ENCODE measurements at places on chromosomes 7 and 10.

DNA sequence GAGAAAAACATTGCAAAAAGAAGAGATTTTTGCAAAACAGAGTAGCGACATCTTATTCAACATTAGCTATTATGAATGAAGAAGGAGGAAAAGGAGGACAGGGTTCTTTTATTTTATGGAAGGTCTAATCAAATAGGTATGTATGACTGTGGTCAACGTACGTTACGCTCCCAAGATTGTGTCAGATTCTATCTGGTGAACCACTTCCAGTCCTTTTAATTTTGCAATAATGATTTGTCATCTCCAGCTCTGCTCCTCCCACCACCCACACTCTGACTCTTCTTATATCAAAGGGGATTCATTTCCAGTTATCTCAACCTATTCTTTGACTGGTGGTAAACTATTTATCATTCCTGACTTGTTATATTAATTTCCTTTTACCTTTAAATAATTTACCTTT is 259.9 kb downstream of the CACNA2D1 start:
- DNase-seq, result no peak
- no peaks in the 10 kb centered on the region for H3K4me1 ChIP-seq
- H3K36me3 ChIP-seq, result no peaks in the 10 kb centered on the region
- H3K27me3 ChIP-seq, result no peaks in the 10 kb centered on the region

DNA sequence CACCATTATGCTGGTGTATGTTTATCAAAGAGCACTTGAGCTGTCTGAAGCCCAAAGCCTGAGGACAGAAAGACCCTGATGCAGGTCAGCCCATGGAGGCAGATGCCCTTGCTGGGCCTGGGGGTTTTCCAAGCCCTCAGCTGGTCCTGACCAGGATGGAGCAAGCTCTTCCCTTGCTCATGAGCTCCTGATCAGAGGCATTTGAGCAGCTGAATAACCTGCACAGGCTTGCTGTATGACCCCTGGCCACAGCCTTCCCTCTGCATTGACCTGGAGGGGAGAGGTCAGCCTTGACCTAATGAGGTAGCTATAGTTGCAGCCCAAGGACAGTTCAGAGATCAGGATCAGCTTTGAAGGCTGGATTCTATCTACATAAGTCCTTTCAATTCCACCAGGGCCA is 13.0 kb downstream of the AQP1 start:
- peaks cover 24% of the 10 kb centered on the region for H3K36me3 ChIP-seq
- no peak overlapping the region for H3K4me3 ChIP-seq
- H3K27ac ChIP-seq, result no peak overlapping the region
- no peaks in the 10 kb centered on the region for H3K27me3 ChIP-seq

GRCh38 chr7:75638594-75639070 is 100.1 kb downstream of the HIP1 start:
- H3K4me3 ChIP-seq, result peak overlapping the region; percentile 60
- H3K27me3 ChIP-seq, result no peaks in the 10 kb centered on the region
- DNase-seq, result peak; percentile 64
- peak overlapping the region; percentile 38 for H3K27ac ChIP-seq

DNA sequence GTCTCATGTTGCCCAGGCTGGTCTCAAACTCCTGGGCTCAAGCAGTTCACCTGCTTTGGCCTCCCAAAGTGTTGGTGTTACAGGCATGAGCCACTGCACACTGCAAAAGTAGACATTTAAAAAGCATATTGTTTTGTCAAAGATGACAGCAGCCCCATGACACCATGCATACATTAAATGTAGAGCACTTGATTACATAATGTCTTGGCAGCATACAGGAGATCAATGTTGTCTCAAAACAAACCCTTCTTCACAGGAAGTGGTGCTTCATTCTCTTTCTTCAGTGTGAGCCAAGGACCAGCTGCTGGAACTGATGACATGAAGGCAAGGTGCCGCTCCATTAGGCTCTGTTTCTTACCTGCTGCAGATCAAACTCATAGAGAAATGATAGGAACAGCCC is 218.4 kb downstream of the KLF6 start:
- DNase-seq, result no peak
- H3K27ac ChIP-seq, result no peak overlapping the region
- H3K36me3 ChIP-seq, result no peaks in the 10 kb centered on the region

DNA sequence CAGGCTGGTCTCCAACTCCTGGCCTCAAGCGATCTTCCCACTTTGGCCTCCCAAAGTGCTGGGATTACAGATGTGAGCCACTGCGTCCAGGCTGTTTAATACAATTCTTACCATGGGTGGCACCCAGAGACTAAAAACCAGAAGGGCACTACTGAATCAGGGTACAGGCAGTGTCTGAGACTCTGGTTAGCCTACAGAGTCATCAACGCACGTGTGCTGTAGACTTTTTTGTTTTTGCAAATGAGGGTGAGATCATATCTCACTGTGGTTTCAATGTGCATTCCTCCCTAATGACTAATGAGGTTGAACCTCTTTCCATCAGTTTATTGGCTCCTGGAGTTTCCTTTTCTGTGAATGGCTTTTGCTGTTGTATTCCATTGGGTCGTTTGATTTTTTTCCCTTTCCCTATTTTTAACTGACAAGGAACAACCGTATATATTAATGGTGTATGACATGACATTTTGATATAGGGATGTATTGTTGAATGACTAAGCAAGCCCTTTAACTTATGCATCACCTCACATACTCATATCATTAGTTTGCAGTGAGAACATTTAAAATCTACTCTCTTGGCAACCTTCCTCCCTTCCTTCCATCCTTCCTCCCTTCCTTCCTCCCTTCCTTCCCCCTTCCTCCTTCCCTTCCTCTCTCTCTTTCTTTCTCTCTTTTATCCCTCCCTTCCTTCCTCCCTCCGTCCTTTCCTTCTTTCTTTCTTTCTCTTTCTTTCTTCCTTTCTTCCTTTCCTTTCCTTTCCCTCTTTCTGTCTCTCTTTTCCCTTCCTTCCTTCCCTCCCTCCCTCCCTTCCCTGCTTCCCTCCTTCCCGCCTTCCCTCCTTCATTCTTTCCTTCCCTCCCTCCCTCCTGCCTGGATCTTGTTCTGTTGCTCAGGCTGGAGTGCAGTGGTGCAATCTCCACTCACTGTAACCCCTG is 9.3 kb upstream of the TMEM270 start:
- no peak overlapping the region for H3K27ac ChIP-seq
- peaks cover 17% of the 10 kb centered on the region for H3K4me1 ChIP-seq
- no peak for DNase-seq
- H3K27me3 ChIP-seq, result no peaks in the 10 kb centered on the region
- H3K4me3 ChIP-seq, result no peak overlapping the region
- no peaks in the 10 kb centered on the region for H3K36me3 ChIP-seq

- H3K4me3 ChIP-seq, result no peak overlapping the region
- no peaks in the 10 kb centered on the region for H3K4me1 ChIP-seq
- H3K36me3 ChIP-seq, result no peaks in the 10 kb centered on the region
- H3K27me3 ChIP-seq, result no peaks in the 10 kb centered on the region
Measured at GRCh38 chr10:56487746-56488145, 126.7 kb upstream of the ZWINT start.

GRCh38 chr10:122780391-122780790 is 65.3 kb downstream of the CUZD1 start:
- H3K4me1 ChIP-seq, result no peaks in the 10 kb centered on the region
- H3K36me3 ChIP-seq, result no peaks in the 10 kb centered on the region
- H3K27ac ChIP-seq, result no peak overlapping the region
- DNase-seq, result no peak
- no peaks in the 10 kb centered on the region for H3K27me3 ChIP-seq
- H3K4me3 ChIP-seq, result no peak overlapping the region

DNA sequence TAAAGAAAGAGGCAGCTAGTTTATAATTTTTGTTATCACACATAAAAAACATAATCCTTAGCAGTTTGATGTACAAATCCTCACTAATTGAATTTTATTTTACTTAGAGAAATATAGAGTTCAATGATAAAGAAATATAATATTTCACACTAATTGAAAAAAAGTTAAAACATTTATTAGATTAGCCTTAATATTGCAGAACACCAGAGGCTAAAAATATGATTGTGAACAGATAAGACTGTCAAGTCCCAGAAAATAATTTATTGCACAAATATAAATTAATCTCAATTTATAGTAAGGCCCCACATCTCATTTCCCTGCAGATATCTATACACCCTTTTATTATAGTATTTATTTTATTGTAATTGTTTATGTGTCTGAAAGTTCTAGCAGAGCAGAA is 690.8 kb upstream of the PHF14 start:
- H3K4me3 ChIP-seq, result no peak overlapping the region
- H3K36me3 ChIP-seq, result no peaks in the 10 kb centered on the region
- no peaks in the 10 kb centered on the region for H3K4me1 ChIP-seq

- no peaks in the 10 kb centered on the region for H3K27me3 ChIP-seq
- no peak for DNase-seq
- H3K4me3 ChIP-seq, result no peak overlapping the region
- no peaks in the 10 kb centered on the region for H3K4me1 ChIP-seq
Measured at GRCh38 chr7:45435131-45435530, 139.0 kb upstream of the ADCY1 start.

GRCh38 chr10:91896212-91896756 is 13.0 kb downstream of the FGFBP3 start:
- H3K4me1 ChIP-seq, result no peaks in the 10 kb centered on the region
- H3K4me3 ChIP-seq, result no peak overlapping the region
- H3K27ac ChIP-seq, result no peak overlapping the region
- no peaks in the 10 kb centered on the region for H3K27me3 ChIP-seq
- no peaks in the 10 kb centered on the region for H3K36me3 ChIP-seq

DNA sequence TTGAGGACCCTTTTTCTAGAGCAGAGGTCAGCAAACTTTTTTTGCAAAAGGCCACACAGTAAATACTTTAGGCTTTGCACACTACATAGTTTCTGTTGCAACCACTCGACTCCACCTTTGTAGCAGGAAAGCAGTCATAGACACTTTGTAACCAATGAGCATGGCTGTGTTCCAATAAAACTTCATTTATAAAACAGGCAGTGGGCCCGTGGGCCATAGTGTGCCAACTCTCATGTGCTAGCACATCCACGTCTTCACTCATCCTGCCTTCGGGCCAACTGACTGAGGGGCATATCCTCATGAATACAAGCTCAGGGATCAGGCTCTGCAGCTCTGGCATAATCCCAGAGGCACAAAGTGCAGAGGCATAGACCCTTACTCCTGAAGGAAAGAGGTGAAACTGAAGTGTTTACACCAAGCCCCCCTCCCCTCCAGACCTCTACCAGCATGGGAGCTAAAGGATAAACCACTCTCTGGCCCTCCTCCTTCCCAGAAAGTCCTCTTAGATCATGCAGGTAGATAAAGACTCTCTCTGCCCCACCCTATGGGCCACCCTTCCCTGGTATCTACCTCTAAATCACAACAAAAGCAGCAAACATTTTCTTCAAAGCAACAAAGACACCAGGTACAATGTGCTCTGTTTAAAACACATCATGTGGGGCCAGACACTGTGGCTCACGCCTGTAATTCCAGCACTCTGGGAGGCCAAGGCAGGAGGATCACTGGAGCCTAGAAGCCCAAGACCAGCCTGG is 71.0 kb downstream of the DLG5 start:
- no peaks in the 10 kb centered on the region for H3K4me1 ChIP-seq
- no peaks in the 10 kb centered on the region for H3K36me3 ChIP-seq
- DNase-seq, result no peak
- no peak overlapping the region for H3K4me3 ChIP-seq
- H3K27me3 ChIP-seq, result no peaks in the 10 kb centered on the region

GRCh38 chr7:732094-732541 is 5.0 kb upstream of the PRKAR1B start:
- H3K4me1 ChIP-seq, result peaks cover 23% of the 10 kb centered on the region
- no peak overlapping the region for H3K4me3 ChIP-seq
- H3K27ac ChIP-seq, result peak overlapping the region; percentile 35
- DNase-seq, result peak; percentile 60
- H3K27me3 ChIP-seq, result no peaks in the 10 kb centered on the region
- no peaks in the 10 kb centered on the region for H3K36me3 ChIP-seq

DNA sequence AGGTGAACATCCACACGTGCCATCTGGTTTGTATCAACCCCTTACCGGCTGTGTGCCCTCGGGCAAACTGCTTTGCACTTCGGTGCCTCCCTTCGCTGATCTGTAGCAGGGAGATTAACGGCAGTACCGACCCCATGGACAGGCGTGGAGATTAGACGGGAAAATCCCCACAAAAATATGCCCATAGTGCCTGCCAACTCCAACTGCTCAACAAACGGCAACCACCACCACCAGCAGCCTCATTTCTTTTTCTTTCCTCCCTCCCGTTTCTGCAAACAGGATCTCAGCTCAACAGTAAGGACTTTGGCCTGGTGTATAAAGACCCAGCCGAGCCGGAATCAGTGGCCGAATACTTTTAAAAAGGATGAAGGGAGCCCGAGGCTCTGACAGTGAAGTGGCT is 31.0 kb downstream of the CHST15 start:
- no peak for DNase-seq
- no peaks in the 10 kb centered on the region for H3K36me3 ChIP-seq
- H3K4me3 ChIP-seq, result no peak overlapping the region

- no peak overlapping the region for H3K27ac ChIP-seq
- DNase-seq, result no peak
- no peaks in the 10 kb centered on the region for H3K4me1 ChIP-seq
- no peaks in the 10 kb centered on the region for H3K27me3 ChIP-seq
Measured at GRCh38 chr10:57314046-57314445, 953.0 kb upstream of the ZWINT start.

- DNase-seq, result no peak
- no peak overlapping the region for H3K27ac ChIP-seq
- H3K36me3 ChIP-seq, result no peaks in the 10 kb centered on the region
- no peak overlapping the region for H3K4me3 ChIP-seq
- no peaks in the 10 kb centered on the region for H3K4me1 ChIP-seq
Measured at GRCh38 chr7:35495377-35495776, 199.6 kb downstream of the HERPUD2 start.

GRCh38 chr7:44637788-44638594 is 31.6 kb downstream of the OGDH start:
- H3K27ac ChIP-seq, result no peak overlapping the region
- H3K27me3 ChIP-seq, result no peaks in the 10 kb centered on the region
- H3K36me3 ChIP-seq, result no peaks in the 10 kb centered on the region
- no peak overlapping the region for H3K4me3 ChIP-seq

- H3K4me3 ChIP-seq, result no peak overlapping the region
- H3K27ac ChIP-seq, result no peak overlapping the region
- H3K4me1 ChIP-seq, result no peaks in the 10 kb centered on the region
- H3K27me3 ChIP-seq, result no peaks in the 10 kb centered on the region
- no peaks in the 10 kb centered on the region for H3K36me3 ChIP-seq
- DNase-seq, result no peak
Measured at GRCh38 chr10:130421909-130422308, 285.7 kb downstream of the GLRX3 start.

- DNase-seq, result no peak
- H3K36me3 ChIP-seq, result no peaks in the 10 kb centered on the region
- no peaks in the 10 kb centered on the region for H3K27me3 ChIP-seq
- no peak overlapping the region for H3K27ac ChIP-seq
- H3K4me3 ChIP-seq, result no peak overlapping the region
- H3K4me1 ChIP-seq, result no peaks in the 10 kb centered on the region
Measured at GRCh38 chr7:71982851-71983250, 429.3 kb downstream of the CALN1 start.

- H3K4me1 ChIP-seq, result no peaks in the 10 kb centered on the region
- no peaks in the 10 kb centered on the region for H3K27me3 ChIP-seq
- DNase-seq, result no peak
- no peak overlapping the region for H3K27ac ChIP-seq
Measured at GRCh38 chr7:156232931-156233705, 407.5 kb upstream of the RNF32 start.

- no peaks in the 10 kb centered on the region for H3K36me3 ChIP-seq
- H3K27ac ChIP-seq, result no peak overlapping the region
- peaks cover 7% of the 10 kb centered on the region for H3K4me1 ChIP-seq
- no peak overlapping the region for H3K4me3 ChIP-seq
- no peak for DNase-seq
Measured at GRCh38 chr10:3895045-3895631, 110.1 kb upstream of the KLF6 start.

Data from body of pancreas (tissue), 4 donors.